ENCODE measurements at places on chromosomes 5 and 9. TPM values are rescaled to one million over a fixed set of nuclear protein-coding genes. Genes with fewer than 3 reads are reported as not detected.

The CCL19 gene
- not detected for total RNA-seq

The RASGEF1C gene
- not detected for total RNA-seq

The LSM11 gene
- total RNA-seq, result 1.5 TPM

DNA sequence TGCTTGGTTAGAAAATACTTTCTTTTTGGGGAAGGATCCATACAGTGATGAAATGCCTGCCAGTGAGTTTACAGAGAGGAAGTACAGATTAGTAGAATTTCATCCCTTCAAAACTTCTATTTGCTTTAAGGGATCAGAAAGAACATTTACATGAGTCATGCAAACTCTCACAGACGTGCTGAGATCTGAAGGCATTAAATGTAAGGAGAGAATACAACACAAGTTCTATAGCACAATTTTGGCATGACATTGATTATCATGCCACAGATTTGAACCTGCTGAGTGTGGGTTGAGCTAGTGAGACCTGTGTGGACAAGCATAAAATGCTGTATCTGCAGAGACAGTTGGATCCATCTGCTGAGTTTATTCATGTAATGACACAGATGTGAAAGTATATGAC, 613.6 kb upstream of the SEMA6A start:
- H3K36me3 ChIP-seq, result no peaks in the 10 kb centered on the region
- no peak for DNase-seq
- H3K27ac ChIP-seq, result no peak overlapping the region
- no peaks in the 10 kb centered on the region for H3K27me3 ChIP-seq

GRCh38 chr9:89885156-89885555, 280.3 kb downstream of the GADD45G start:
- H3K27me3 ChIP-seq, result no peaks in the 10 kb centered on the region
- H3K36me3 ChIP-seq, result no peaks in the 10 kb centered on the region
- DNase-seq, result no peak

DNA sequence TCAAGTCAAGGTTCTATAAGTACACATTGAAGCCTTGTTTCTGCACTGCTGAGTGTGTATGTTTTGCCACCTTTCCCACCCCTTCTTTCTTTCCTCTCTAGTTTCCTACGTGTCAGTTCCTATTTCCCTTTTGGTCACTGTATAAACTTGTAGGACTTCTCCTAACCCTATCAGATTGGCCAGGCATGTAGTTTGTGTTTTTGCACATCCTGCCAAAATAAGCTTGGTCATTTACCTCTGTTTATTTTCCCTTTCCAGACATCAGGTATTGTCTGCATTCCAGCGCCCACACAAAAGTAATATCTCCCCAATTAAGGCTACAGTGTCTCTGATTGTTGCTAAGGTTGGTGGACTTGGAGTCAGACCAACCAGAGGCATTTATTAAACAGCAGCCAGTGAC, 252.9 kb upstream of the MPDZ start:
- H3K4me1 ChIP-seq, result no peaks in the 10 kb centered on the region
- H3K36me3 ChIP-seq, result no peaks in the 10 kb centered on the region
- no peak overlapping the region for H3K27ac ChIP-seq
- H3K4me3 ChIP-seq, result no peak overlapping the region
- DNase-seq, result no peak

DNA sequence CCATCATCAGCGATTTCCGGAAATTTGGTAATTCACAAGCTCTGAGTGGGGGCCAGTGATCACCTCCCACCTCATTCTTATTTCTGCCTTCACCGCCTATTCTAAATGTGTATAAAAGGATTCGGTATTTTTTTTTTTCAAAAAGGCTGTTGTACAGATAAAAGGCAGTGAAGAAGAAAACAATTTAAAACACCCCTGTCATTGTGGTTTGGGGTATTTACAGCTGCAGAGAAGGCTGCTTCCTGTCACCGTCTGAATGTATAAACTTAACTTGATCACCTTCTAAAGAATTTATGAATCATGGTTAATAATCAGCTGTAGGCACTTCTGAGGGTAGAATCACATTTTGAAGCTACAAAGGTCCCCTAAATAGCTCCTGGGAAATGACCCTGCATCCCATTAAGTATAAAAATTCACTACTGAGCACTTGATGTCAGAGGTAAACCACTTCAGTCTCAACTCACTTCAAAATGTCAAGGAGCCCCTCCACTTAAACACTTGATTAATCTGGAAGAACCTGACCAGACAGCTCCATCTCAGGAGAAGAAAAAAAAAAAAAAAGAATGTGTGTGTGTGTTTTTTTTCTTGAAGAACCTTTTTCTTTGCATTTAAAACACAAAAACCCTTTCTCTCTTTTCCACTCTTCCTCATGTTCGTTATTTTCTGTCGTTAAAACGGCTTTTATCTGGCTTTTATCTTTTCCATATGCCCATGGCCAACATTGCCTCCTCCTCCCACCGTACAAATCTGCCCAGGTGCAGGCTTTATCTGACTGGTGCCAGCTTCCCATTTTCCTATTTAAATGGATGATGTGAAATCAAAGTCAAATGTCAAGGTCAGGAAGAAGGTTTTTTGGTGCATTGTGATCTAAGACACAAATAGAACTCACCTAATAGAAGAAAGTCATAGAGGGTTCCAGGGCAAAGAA, 291.2 kb downstream of the IRX1 start:
- no peaks in the 10 kb centered on the region for H3K4me1 ChIP-seq
- H3K36me3 ChIP-seq, result no peaks in the 10 kb centered on the region
- no peak overlapping the region for H3K27ac ChIP-seq
- no peaks in the 10 kb centered on the region for H3K27me3 ChIP-seq

DNA sequence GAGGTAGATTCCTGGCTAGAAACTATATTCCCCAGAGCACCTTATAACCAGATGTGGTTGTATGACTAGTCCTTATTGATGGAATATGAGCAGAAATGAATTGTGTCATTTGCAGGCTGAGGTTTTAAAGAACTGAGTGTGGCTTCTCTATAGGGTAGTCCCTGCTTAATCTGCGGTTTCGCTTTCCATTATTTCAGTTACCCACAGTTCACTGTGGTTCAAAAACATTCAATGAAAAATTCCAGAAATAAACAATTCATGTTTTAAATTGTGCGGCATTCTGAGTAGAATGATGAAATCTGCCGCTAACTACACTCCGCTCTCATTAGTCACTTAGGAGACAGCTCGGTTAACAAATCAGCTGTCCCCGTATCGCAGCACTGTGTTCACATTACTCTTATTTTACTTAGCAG, 65.1 kb downstream of the ANKRD55 start:
- H3K27ac ChIP-seq, result no peak overlapping the region
- H3K36me3 ChIP-seq, result no peaks in the 10 kb centered on the region
- peak overlapping the region; percentile 42 for H3K4me3 ChIP-seq
- H3K27me3 ChIP-seq, result peaks cover 4% of the 10 kb centered on the region

GRCh38 chr5:133701871-133702270, 89.5 kb upstream of the FSTL4 start:
- no peaks in the 10 kb centered on the region for H3K4me1 ChIP-seq
- H3K27me3 ChIP-seq, result no peaks in the 10 kb centered on the region
- no peak overlapping the region for H3K4me3 ChIP-seq
- DNase-seq, result no peak
- no peak overlapping the region for H3K27ac ChIP-seq

DNA sequence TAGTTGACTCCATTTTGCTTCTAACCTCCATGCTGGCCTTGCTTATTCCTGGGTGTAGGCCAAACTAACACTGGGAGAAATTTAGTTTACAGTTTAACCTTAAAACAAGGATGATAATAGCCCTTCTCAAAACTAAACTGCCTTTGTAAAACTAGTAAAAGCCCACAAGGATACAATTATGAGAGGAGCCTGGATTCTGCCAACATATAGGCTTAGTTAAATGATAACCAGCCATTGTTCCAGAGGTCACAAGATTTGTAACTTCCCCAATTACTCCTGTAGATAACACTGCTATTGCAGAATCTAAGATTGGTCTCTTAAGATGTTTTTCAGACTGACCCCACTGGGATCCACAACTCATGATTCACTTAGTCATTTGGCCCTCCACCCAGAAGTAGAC, 2300.3 kb upstream of the C9orf72 start:
- DNase-seq, result no peak
- no peaks in the 10 kb centered on the region for H3K27me3 ChIP-seq
- H3K27ac ChIP-seq, result no peak overlapping the region
- H3K4me1 ChIP-seq, result no peaks in the 10 kb centered on the region
- H3K36me3 ChIP-seq, result no peaks in the 10 kb centered on the region

GRCh38 chr9:124793015-124793541, 16.1 kb downstream of the OLFML2A start:
- H3K36me3 ChIP-seq, result no peaks in the 10 kb centered on the region
- no peak for DNase-seq

DNA sequence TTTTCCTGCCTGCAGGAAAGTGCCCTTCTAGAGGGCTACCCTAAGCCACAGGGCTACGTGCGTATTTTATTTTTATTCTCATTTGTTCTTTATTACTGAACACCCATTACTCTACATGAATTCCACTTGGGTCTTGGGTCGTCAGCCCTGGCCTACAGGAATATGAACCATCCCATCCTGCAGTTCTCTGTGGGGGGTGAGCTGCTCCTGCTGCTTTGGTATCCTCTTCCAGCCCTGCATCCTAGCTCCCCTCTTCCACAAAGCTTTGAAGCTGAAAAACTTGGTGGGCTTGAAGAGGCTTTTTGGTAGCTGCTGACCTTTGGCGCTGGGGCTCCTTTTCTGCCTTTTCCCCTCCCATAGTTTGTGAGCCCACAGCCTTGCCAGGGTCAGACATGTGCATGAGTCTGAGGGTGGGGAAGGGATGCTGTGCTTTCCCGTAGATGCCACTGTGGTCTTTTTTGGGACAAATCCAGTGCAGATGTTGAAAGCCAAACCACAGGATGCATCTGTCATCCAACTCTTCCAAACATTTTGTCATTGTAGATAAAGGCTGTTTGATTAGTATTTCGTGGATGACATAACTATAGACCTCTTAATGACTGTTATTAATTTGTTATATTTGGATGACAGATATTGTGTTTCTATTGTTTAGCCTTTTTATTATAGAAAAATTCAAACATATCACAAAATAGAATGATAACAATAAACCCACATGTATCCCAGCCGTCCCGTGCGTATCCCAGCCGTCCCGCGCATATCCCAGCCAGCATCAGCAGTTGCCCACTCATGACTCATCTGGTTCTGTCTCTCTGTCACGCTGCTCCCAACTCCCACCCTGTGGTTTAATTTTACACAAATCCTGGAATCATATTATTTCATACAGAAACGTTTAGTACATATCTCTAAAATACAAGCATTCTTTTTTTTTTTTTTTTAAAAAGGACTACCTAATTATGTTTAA, 43.9 kb downstream of the SLC46A2 start:
- DNase-seq, result no peak
- peaks cover 4% of the 10 kb centered on the region for H3K4me1 ChIP-seq

GRCh38 chr5:88553136-88553875, 284.7 kb upstream of the TMEM161B start:
- DNase-seq, result no peak
- H3K36me3 ChIP-seq, result no peaks in the 10 kb centered on the region
- H3K4me3 ChIP-seq, result no peak overlapping the region
- no peak overlapping the region for H3K27ac ChIP-seq
- no peaks in the 10 kb centered on the region for H3K4me1 ChIP-seq
- H3K27me3 ChIP-seq, result no peaks in the 10 kb centered on the region

DNA sequence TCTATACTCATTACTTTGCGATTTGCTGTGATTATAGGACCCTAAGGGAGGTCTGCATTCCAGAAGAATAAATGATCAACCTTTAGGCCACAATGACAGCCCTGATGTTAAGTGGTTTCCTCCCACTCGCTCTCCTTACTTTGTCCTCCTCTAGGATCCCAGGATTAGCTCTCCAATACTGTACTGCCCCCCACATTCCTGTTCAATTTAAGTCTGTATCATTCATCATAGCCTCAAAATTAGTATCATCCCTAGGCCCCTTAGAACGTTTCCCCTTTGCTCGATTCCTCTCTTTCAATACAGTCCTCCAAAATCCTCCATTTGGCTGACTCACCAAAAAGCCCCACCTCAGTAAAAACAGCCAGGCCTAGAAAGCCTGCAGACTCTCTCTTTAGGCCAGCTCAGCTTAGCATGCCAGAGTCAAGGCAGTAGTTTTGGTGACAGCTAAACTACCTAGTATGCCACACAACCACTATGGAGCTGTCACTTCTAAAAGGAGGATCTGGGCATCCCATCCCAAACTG, 24.4 kb downstream of the RNF145 start:
- peaks cover 40% of the 10 kb centered on the region for H3K36me3 ChIP-seq
- H3K4me3 ChIP-seq, result no peak overlapping the region
- peak; percentile 29 for DNase-seq
- H3K27me3 ChIP-seq, result no peaks in the 10 kb centered on the region
- peaks cover 35% of the 10 kb centered on the region for H3K4me1 ChIP-seq
- H3K27ac ChIP-seq, result peak overlapping the region; percentile 15

DNA sequence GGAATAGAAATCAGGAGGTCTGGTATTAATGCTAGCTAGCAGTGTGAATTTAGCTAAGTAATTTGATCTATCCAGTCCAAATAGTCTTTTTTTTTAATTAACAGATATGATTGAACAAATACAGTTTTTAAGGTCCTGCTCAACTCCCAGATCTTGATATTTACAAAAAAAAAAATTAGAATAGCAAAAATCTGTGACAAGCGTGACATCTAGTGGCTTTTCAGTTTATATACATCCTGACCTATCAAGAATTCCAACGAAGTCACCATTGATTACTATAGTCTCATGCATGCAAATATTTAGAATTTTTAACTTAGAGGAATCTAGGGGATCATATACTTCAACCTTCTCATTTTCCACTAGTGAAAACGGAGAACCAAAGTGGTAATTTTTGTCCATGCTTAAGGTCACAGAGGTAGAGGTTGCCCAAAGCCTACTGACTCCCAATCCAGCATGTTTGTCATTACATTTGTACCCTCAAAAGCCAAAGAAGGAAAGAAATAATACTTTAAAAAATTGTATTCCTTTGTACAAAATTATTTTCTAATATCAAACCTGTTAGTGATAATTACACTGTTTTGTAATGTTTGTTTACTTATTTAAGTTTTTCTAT, 17.6 kb upstream of the TARS1 start:
- no peak overlapping the region for H3K27ac ChIP-seq
- H3K4me3 ChIP-seq, result no peak overlapping the region
- DNase-seq, result peak; percentile 15
- no peaks in the 10 kb centered on the region for H3K36me3 ChIP-seq

- no peak for DNase-seq
- peak overlapping the region; percentile 26 for H3K4me3 ChIP-seq
- H3K27me3 ChIP-seq, result no peaks in the 10 kb centered on the region
- peaks cover 16% of the 10 kb centered on the region for H3K4me1 ChIP-seq
- peak overlapping the region; percentile 14 for H3K27ac ChIP-seq
Measured at GRCh38 chr9:129597355-129598088, 23.4 kb downstream of the C9orf50 start.

DNA sequence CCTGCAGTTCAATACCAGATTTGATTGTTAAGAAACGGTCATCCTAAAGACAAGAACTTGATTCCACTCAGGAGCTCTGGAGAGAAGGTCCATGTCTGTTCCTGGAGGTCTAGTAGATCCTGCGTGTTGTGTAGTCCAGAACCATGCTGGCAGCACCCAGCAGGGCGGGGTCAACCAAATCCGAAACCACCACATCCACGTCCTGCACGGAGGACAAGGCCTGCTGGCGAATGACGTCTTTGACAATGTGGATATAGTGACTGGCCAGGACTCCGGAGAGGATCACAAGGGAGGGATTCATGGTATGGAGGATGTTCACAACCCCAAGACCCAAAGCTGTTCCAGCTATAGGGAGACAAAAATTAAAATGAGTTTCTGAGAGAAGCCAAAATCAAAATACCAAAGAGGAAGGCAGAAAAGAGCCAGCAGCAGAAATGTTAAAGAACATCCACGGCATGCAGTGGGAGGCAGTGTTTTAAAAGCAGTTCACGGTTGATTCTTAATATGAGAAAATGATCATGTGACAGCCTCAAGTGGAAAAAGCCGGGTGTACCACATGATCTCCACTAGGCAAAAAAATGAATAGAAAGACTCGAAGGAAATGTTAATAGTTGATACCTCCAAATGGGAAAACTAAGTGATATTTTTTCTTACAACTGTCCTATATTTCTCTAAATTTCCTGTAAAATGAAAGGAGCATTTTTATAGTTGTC, 26.7 kb downstream of the CLTA start:
- peaks cover 20% of the 10 kb centered on the region for H3K4me1 ChIP-seq
- no peaks in the 10 kb centered on the region for H3K27me3 ChIP-seq
- DNase-seq, result peak; percentile 33
- H3K27ac ChIP-seq, result no peak overlapping the region

Measured in CD4-positive, CD25-positive, alpha-beta regulatory T cell (primary cell).